CD4-positive, CD25-positive, alpha-beta regulatory T cell (primary cell): ENCODE measurements at places on chromosomes 5 and 9. TPM values are rescaled to one million over a fixed set of nuclear protein-coding genes. Genes with fewer than 3 reads are reported as not detected.

LOX gene
- total RNA-seq: 0.25 TPM

UNC5A gene
- not detected for total RNA-seq

NEURL1B gene
- total RNA-seq: 0.22 TPM

LRRC19 gene
- not detected for total RNA-seq

DNA sequence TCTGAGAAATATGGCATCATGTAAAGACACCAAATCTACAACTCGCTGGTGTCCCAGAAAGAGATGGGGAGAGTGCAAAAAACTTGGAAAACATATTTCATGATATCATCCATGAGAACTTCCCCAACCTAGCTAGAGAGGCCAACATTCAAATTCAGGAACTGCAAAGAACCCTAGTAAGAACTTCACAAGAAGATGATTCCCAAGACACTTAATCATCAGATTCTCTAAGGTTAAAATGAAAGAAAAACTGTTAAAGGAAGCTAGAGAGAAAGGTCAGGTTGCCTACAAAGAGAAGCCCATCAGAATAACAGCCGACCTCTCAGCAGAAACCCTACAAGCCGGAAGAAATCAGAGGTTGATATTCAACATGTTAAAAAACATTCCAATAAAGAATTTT is 95.5 kb upstream of the PRLR start:
- no peaks in the 10 kb centered on the region for H3K4me1 ChIP-seq
- no peaks in the 10 kb centered on the region for H3K27me3 ChIP-seq
- no peaks in the 10 kb centered on the region for H3K36me3 ChIP-seq
- H3K27ac ChIP-seq: no peak overlapping the region
- H3K4me3 ChIP-seq: no peak overlapping the region
- no peak for DNase-seq

- H3K4me3 ChIP-seq: no peak overlapping the region
- no peak for DNase-seq
- H3K36me3 ChIP-seq: no peaks in the 10 kb centered on the region
- no peaks in the 10 kb centered on the region for H3K4me1 ChIP-seq
- peaks cover 2% of the 10 kb centered on the region for H3K27me3 ChIP-seq
Measured at GRCh38 chr5:82586181-82586580, 308.0 kb upstream of the RPS23 start.

- H3K4me1 ChIP-seq: no peaks in the 10 kb centered on the region
- no peak overlapping the region for H3K4me3 ChIP-seq
- no peaks in the 10 kb centered on the region for H3K27me3 ChIP-seq
- H3K36me3 ChIP-seq: no peaks in the 10 kb centered on the region
Measured at GRCh38 chr5:167081561-167081960, 1209.9 kb upstream of the WWC1 start.

DNA sequence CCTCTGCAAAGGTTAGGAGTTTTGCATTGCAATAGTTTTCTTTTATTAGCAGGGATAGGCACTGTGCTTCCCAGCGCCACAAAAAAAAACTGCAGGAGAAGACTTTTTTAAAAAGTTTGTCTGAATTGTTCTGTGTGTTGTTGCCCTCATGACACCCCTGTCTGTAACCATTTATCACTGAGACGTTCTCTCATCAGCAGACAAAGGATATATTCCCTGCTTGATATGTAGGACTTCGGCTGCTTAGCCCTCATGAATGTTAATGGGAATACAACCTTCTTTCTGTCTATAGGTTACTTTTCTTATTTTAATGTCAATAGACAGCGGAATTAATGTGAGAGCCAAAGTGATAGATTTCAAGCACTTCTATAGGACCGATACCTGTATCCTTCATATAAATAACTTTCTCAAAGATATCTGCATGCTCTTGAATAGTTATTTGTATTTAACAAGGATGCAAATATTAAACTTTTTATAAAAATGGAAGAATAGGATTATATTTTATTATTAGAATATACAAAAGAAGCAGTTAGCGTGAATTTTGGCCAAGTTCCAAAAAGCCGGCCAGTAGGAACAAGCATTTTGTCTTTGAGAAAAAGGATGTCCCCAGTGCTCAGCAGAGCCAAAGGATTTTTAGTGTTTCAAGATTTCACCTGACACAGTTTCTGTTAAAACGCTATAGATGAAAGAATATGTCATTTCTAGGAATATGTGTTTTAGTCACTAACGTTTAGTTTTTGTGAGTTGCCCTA is 1.5 kb upstream of the LYSMD3 start:
- H3K36me3 ChIP-seq: peaks cover 3% of the 10 kb centered on the region
- H3K4me3 ChIP-seq: peak overlapping the region; percentile 94
- H3K4me1 ChIP-seq: peaks cover 32% of the 10 kb centered on the region
- H3K27me3 ChIP-seq: peaks cover 23% of the 10 kb centered on the region
- no peak overlapping the region for H3K27ac ChIP-seq
- DNase-seq: no peak

DNA sequence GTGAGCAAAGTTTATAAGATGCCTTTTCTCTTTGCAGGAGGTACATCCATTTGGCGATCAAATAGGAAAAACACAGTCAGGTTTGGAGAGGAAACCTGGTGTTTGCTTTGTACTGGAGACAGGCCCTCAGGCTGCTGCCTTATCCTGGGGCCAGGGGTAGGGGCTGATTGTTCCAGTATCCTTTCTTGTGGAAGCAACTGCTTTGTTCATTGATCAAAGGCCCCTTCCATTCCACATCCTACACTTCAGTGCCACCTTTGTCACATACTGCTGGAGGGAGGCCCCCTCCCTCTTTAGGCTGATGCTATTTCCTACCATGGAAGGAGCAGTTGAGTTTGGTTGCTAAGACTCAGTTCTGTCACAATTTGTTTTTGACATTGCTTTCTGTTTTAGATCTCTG is 778.1 kb downstream of the TLR4 start:
- no peaks in the 10 kb centered on the region for H3K36me3 ChIP-seq
- no peaks in the 10 kb centered on the region for H3K4me1 ChIP-seq
- H3K4me3 ChIP-seq: no peak overlapping the region
- H3K27ac ChIP-seq: no peak overlapping the region

DNA sequence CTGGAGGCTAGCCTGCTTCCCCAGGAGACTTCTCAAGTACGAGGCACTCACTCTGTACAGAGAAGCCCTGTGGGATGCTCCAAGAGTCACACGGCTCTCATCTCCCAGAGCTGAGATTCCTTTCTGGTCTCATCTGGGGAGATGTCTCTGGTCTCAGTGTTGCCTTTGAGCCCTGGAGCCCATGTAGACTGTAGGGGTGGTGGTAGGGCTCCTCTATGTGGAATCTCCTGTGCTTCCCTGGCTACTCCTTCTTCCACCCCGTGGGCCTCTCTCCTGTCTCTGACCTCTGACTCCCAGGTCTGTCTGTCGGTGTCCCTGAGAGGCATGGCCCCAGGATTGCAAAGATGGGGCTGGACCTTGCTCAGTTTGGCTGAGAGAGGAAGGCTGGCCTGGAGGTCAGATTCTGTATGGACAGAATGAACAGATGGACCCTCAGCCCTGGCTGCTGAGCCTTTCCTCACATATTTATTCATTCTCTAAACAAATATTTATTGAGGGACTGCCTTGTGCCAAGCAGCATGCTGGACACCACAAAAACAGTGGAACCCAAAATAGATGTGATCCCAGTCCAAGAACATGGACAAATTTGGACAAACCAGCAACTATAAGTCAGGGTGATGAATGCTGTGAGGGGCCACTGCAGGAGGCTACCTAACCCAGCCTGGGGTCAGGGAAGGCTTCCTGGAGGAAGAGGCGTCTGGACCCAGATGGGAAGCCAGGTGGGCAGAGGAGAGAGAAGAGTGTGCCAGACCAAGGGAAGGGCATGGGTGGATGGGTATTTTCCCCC is 2.6 kb downstream of the CCL19 start:
- no peaks in the 10 kb centered on the region for H3K27me3 ChIP-seq
- H3K4me3 ChIP-seq: no peak overlapping the region
- H3K4me1 ChIP-seq: no peaks in the 10 kb centered on the region
- H3K27ac ChIP-seq: no peak overlapping the region

DNA sequence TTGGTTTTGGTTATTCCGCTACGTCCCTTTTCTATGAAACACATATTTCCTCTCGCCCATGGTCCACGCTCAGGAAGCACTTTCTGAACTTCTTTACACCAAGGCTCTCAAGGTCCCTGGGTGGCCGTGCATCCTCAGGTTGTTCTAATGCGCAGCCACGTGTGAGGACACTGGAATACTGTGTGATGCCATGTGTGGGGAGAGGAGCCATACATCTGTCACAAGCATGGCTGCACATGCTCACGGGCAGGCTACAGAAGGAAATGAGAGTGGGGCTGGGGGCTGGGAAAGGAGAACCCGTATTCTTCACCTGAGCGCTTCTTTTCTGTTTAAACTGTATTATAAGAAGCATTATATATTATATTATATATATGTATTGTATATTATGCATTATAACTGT is 36.7 kb downstream of the PRRT1B start:
- no peaks in the 10 kb centered on the region for H3K27me3 ChIP-seq
- H3K4me1 ChIP-seq: peaks cover 48% of the 10 kb centered on the region
- peaks cover 37% of the 10 kb centered on the region for H3K36me3 ChIP-seq
- DNase-seq: no peak
- H3K4me3 ChIP-seq: no peak overlapping the region

DNA sequence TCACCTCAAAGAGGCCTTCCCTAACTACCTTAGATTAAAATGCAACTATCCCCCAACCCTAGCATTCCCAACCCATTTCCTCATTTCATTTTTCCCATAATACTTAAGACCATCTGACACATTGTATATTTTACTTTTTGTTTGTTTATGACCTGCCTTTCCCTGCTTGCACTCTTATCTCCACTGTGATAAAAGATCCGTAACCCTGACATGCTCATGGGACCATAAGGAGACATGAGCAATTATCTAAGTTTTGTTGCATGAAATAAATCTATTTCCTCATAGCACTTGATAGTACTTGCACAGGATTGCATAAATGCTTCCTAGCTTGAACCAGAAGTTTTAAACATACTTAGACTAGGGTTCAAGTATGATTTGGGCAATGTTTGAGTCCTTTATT is 323.7 kb downstream of the NPR3 start:
- no peak overlapping the region for H3K4me3 ChIP-seq
- no peaks in the 10 kb centered on the region for H3K36me3 ChIP-seq
- H3K4me1 ChIP-seq: no peaks in the 10 kb centered on the region
- no peak overlapping the region for H3K27ac ChIP-seq
- no peak for DNase-seq

GRCh38 chr9:71571186-71571585 is 197.1 kb downstream of the CEMIP2 start:
- H3K27me3 ChIP-seq: peaks cover 8% of the 10 kb centered on the region
- H3K27ac ChIP-seq: no peak overlapping the region
- no peak for DNase-seq
- no peak overlapping the region for H3K4me3 ChIP-seq
